ENCODE measurements at places on chromosomes 6 and 20. TPM values are rescaled to one million over a fixed set of nuclear protein-coding genes. Genes with fewer than 3 reads are reported as not detected.

GRCh38 chr20:18016772-18017171, 40.9 kb downstream of the OVOL2 start:
- no peak for DNase-seq

DNA sequence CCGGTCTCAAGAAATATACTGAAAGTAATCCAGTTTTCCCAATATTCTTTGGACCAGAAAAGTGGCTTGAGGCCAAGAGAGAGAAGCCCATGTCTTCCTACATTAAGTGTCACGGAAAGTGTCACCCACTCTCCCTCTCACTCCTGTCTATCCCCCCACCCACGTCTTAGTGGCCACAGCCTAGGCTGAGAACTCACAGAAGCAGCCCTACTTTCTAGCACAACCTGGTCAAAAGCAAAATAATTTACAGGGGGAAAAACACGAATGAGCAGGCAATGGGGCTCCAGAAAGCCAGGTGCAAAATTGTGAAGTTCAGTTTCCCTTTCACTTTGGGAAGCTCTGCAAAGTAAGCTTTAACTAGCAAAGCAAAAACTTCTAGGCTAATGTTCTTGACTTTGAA, 118.0 kb downstream of the OPRM1 start:
- no peak for DNase-seq

DNA sequence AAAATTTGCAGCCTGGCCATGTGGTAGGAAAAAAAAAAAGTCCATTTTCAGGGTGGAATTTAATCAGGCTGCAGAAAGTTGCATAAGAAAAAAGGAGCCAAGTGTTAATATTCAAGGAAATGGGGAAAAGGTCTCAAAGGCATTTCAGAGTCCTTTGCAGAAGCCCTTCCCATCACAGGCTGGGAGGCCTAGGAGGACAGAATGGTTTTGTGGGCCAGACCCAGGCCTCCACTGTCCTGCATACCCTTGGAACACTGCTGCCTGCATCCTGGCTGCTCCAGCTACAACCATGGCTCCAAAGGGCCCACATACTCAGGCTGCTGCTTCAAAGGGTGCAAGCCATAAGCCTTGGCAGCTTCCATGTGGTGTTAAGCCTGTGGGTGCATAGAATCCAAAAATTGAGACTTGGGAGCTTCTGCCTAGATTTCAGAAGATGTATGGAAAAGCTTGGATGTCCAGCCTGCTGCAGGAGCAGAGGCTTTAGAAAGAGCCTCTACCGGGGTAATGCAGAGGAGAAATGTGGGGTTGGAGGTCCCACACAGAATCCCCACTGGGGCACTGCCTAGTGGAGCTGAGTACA, 239.0 kb upstream of the STXBP5 start:
- DNase-seq = no peak

GRCh38 chr6:99575544-99576227, 7.2 kb upstream of the CCNC start:
- DNase-seq = no peak

DNA sequence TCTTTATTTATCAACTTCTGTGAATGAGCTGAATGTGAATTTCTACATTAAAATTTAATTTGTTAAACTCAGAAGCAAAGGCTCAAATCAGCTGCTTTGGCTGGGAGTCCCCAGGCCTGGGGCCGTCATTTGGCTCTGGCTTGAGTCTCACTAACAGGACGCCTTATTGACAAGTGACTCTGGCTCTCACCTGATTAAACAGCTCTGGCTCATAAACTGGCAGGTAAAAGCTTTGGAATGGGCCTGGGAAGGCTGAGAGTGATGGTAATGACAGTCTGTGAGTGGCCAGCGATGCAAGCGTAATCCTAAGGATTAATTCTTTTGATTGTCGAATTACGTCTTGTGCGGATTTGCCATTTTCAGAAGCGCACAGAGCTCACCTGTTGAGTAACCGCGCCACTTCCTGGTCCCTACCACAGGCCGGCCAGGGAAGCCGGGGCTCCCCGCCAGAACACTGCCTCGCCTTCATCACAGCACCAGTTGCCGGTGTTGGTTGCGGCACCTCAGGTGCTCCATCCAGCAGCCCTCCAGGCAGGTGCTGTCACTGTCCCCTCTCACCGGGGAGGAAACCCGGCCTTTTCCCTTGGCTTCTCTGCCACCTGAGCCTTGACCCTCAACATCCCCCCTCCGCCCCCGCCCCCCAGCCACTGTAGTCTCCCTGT, 110.7 kb downstream of the ZDHHC14 start:
- no peak for DNase-seq

DNA sequence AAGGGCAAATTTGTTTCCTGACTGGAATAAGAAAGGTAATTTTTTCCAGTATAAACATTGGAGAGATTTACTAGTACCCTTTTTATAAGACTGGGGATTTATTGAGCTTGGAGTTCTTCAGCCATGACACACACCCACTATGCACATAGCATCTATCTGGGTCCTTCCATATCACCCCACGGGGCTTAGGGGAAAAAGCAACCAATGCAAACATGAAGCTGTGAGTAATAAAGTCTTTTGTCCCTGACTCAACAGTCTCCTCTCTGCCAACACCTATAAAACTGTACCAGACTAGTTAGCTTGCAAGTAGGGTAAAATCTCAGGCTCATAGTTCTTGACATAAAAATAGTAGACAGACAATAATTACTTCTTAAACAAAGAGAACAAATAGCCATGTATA, 23.4 kb downstream of the COL21A1 start:
- no peak for DNase-seq

ARG1 gene
- not detected for total RNA-seq

CST2 gene
- total RNA-seq = not detected

ATP6V1G2 gene
- total RNA-seq = 15.9 TPM

MEP1A gene
- total RNA-seq = not detected
